Left renal cortex interstitium (tissue), 4 donors: ENCODE measurements at places on chromosomes 3 and 15. TPM values are rescaled to one million over a fixed set of nuclear protein-coding genes. Genes with fewer than 3 reads are reported as not detected.

SPSB4 gene
- polyA plus RNA-seq: 15.9 TPM

GOLGA6D gene
- polyA plus RNA-seq: 0.14 TPM

CD86 gene
- 1.9 TPM for polyA plus RNA-seq

FURIN gene
- polyA plus RNA-seq: 57.4 TPM

ADAMTS7 gene
- polyA plus RNA-seq: 32.2 TPM

MAP1A gene
- 7.8 TPM for polyA plus RNA-seq

EPHB1 gene
- 5.6 TPM for polyA plus RNA-seq

HAUS2 gene
- polyA plus RNA-seq: 23.3 TPM

CPLX3 gene
- polyA plus RNA-seq: not detected

PLCB2 gene
- polyA plus RNA-seq: 13.2 TPM

SLC24A5 gene
- 0.30 TPM for polyA plus RNA-seq

KBTBD12 gene
- polyA plus RNA-seq: 0.81 TPM

CASR gene
- polyA plus RNA-seq: 29.2 TPM

RNU5B-1 gene
- not detected for polyA plus RNA-seq

FHIT gene
- 25.1 TPM for polyA plus RNA-seq

RLBP1 gene
- not detected for polyA plus RNA-seq

TERC gene
- 0.56 TPM for polyA plus RNA-seq
